ENCODE measurements at places on chromosomes 11 and 22.
A peak's percentile ranks its signal among the peaks of the same experiment; 100 is the strongest.

GRCh38 chr11:122215244-122215992, 99.4 kb upstream of the BLID start:
- DNase-seq: peak; percentile 5

DNA sequence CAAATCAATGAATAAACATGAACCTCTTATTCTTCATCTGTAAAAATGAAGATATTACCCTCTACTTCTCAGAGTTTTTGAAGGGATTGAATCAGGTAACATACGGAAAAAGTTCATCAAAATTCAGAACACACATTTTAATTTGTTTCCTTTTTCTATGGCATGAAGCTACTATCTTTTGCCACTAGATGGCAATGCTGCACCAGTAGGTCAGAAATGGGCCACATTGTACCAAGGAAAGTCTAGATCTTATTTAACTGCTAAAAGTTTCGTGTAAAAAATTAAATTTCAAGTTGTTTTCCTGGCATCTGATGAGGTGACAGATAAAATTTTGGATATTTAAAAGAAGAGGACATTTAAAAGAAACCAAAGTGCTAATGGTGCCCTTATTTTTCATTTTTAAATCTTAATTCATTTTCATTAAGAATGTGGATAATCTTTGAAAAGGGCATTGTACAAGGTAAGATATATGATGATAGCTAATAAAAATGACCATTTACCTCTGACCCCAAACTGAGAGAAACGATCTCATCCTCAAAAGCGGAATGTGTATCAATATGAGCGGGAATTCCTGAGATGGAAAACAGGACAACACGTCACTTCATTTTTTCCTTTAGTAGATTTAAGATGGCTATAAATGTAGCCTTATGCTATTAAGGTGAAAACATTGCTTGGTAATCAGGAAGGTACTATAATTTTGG, 16.1 kb downstream of the ALKBH8 start:
- no peak for DNase-seq

- DNase-seq: no peak
Observed at GRCh38 chr11:73396251-73396930, 20.2 kb downstream of the RELT start.

DNA sequence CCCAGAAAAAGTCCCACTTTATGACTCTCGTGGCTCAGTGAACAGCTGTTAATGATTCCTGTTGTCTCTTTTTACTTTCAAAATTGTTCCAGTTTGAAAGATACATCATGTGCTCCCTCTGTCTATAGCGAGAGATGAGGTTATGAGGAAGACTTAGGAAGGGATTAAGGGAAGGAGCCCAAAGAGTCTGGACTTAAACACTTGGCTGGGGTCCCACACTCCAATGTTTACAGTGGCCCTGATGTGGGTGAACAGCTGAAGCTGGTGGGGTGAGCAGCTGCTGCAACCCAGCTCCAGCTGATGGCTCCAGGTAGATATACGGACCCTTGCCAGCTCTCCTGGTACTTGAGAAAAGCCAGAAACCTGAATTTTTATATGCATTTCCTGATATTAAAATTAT, 84.5 kb upstream of the PLET1 start:
- no peak for DNase-seq

DNA sequence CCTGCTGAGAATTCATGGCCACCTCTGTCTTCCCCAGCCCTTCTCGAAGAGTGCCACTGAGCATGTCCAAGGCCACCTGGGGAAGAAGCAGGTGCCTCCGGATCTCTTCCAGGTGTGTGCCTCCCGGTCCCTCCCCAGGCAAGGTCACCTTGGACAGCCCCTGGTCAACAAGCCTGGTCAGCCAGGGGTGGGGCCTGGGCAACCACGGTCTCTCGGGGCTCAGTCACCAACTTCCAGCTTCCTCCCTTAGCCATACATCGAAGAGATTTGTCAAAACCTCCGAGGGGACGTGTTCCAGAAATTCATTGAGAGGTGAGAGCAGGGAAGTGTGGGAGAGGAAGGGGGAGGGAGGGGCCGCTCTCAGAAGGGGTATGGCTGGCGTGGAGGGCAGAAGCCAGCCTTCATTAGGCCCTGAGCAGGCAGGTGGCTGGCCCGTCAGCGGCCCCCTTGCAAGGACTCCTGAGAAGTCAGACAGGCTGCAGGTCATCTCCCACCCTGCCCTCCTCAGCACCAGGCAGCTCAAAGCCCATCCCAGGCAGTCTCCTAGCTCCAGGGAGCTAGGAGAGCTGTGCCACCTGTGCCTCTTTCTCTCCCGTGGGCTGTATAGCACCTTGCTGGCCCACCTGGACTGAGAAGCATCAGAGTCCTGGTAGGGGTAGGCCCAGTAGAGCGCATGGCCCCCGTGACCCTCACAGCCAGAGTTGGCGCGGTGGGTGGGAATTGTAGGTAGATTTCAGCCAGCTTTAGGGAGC, 9.3 kb upstream of the ANKRD13D start:
- no peak for DNase-seq

DNA sequence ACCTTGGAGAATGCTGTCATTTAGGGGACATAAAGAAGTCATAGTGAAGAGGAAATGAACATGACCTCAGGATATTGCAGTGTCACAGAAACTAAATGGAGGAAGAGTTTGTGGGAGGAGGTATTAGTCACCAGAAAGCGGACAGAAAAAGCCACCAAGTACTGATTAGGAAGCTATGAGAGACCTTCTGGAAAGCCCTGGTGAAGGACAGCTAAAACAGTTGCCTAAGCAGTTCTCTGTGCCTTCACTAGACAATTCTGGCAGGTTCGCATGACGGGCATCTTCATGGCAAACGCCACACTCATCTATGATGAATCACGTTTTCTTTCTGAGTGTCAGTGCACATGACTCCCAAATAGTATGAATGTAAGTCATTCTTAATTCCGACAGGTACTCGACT, 325.8 kb downstream of the C11orf87 start:
- peak; percentile 43 for DNase-seq

GRCh38 chr22:48492366-48493320, 1335.0 kb downstream of the BRD1 start:
- peak; percentile 57 for DNase-seq

DNA sequence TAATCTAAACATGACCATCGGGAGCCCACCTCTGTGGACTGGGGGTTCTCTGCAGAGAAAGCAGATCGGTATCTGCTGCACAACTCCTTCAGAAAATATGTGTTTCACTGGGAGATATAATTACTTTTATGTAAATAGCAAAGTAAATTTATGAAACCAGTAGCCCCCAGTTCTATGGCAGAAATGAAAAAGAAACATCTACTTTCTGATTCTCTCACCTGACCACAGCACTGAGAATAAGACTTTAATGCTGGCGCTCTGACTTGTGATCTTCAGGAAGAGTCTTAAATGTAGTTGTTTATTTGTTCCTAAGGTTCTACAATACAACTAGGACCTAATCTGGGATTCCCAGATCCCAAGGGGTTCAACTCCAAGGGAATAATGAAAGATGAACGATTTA, 518.0 kb downstream of the DLG2 start:
- no peak for DNase-seq

DNA sequence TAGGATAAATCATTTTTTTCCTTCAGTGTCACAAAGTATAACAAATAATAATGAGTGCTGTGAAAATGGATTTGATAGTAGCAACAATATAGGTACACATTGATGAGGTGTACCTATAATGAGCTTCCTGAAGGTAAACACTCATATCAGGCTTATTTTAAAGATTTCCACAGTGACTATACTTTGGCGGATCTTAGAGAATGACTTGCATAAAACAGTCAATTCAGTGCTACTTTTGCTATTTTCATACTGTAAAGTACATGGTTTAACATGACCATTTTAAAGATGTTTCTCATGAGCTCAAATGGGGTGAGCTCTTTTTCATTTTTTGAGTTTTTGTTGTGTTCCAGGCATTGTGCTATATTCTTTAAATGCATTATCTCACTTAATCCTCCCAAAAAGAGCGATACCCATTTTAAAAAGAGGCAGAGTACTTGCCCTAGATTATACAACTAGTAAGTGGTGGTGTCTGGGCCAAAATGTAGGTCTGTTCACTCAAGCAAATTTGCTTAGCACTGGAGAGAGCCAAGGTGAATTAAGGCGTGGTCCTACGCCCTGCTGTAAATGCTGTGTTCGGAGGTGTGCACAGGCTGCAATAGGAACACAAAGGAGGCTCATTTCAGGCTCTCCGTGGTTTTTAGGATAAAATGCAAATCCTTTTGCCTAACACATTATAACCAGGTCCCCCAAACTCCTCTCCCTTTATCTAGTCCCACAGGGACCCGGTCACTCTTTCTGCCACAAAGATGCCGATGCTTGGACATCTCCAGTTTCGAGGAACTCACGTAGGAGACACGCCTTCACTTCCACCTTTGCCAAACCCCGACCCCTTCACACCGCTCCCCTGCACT, 617 bp upstream of the ALKBH3 start:
- DNase-seq: no peak

- peak; percentile 49 for DNase-seq
Observed at GRCh38 chr11:13669544-13670488, 1.3 kb downstream of the FAR1 start.

GRCh38 chr22:41383085-41383484, 1.3 kb downstream of the TEF start:
- no peak for DNase-seq

DNA sequence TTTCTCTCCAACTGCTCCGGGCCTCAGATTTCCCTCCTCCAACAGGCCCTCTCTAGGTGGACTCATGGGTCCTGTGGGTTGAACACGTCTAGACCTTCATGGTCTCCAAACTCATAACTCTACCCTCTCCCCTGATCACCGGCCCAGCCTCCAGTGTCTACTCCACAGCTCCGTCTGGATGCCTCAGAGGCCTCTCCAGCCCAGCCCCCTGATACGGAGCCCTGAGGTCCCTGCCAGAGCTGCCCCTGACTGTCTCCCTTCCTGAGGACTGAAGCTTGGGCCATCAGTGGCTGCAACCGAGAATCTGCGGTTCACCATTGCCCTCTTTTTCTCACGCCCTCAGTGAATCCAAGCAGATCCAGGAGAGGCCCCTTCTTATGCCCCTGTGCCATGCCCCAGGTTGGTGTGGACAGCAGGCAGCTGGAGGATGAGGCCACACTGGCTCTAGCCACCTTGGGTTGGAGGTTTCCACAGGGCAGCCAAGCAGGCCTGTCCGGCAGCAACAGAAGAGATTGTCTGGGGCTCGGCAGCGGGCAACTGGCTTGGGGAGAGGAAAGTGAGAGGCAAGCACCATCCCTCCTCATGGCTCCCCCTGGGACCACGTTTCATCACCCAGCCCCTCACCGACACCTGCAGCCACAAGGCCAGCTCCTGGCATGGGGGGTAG, 104.6 kb upstream of the FGF3 start:
- no peak for DNase-seq

DNA sequence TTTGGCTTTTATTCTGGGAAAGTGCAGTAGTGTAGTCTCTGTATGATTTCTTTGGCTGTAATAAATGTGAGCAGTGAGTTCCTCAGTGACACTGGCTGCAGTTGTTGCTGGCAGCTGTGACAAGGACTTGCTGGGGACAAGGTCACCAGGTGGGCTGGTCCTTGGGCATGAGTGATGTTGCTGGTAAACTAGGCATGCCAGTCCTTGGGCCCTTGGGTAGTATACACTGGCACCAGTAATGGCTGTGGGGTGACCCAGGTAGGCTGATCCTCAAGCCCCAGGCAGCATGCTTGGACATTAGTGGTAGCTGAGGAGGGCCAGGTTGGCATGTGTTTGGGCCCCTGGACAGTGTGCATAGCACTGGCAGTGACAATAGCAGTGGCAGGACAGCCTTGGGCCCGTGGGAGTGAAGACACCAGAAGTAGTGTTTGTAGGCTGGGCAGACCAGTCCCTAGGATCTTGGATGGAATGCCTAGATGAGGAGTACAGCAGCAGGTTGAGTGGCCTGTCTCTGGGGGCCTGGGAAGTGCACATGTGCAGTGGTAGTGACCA, 164.3 kb downstream of the GUCY1A2 start:
- no peak for DNase-seq

DNA sequence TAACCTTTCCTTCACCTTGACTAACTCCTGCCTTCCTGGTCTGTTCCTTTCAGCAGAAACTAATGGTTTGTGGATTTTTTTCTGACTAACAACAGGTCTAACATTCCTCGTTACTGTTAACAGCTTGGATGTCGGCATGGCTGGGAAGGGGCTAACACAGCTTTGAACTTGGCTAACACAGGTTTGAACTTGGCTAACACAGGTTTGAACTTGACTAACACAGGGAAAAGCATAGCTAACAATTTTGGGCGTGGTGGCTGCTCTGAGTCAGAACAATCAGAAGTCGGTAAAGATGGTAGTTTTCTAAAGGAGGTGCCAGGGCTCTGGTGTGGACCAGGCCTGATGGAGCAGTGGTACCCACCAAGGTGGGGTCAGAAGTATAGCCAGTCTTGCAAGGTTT, 16.1 kb downstream of the MIAT start:
- DNase-seq: no peak

DNA sequence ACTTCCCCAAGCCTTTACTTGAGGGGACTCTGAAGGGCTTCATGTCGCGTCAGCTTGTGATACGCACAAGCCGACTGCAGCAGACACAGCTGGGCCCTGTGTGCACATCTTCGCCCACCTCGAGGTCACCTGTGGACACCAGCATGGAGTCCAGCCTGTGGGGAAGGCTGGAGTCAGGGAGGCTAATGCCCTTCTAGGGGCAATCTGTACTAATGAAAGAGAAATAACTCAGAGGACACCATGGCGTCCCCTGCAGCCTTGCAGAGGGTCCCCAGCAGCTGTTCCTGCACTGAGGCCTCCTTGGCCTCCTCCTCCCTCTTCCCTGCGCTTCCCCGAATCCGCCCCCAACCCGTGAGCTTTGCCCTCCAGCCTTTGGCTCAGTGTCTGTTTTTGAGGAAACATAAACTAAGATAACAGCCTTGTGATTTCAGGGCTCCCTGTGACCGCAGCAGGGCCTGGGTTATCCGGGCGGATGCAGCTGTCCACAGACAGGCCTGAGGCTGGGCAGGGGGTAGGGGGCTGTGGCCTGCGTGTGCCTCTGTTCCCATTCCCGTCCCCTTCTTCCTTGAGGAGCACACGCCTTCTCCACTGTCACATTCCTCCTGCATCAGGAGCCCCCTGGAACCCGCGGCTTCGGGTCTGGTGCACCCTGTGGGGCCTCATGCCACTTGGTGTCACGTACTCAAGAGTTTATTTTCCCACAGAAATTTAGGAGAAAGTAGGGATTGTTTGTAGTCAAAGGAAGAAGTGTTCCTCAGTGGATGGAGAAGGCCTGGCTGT, 25.0 kb downstream of the KRTAP5-5 start:
- no peak for DNase-seq

DNA sequence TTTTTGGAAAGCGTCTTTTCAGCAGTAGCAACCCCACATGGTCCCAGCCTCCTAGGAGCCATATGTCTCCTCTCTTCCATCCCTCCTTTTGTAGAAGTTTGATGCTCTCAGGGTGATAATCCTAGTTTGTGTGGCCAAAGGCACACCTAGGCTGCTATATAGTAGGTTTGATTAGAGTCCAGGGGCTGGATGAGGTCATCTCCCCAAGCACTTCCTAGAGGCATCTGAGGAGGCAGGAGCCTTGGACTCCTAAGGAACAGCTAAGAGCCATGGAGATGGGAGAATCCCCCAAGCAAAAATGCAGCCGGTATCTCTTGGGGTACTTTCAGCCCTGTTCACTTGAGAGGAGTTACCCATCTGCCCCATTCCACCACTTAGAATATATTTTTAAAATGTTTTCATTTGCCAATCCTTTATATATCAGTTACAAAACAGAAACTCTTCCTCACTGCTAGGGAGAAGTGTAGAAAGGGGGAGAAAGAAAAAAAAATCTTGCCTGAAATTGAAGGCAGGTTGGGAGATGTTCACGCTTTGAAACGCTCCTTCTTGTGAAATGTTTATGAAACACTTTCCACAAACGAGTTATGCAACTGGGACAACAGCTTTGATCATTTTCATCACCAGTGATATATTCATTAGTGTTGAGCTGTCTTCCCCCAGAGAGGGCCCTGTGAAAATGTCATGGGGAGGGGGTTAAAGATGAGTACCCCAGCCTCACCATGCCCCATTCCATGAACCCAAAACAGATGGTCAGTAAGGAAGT, 31.9 kb upstream of the TLCD5 start:
- DNase-seq: no peak

Measured in HL-60 (cell line).